ENCODE measurements at places on chromosomes 3 and 15.

DNA sequence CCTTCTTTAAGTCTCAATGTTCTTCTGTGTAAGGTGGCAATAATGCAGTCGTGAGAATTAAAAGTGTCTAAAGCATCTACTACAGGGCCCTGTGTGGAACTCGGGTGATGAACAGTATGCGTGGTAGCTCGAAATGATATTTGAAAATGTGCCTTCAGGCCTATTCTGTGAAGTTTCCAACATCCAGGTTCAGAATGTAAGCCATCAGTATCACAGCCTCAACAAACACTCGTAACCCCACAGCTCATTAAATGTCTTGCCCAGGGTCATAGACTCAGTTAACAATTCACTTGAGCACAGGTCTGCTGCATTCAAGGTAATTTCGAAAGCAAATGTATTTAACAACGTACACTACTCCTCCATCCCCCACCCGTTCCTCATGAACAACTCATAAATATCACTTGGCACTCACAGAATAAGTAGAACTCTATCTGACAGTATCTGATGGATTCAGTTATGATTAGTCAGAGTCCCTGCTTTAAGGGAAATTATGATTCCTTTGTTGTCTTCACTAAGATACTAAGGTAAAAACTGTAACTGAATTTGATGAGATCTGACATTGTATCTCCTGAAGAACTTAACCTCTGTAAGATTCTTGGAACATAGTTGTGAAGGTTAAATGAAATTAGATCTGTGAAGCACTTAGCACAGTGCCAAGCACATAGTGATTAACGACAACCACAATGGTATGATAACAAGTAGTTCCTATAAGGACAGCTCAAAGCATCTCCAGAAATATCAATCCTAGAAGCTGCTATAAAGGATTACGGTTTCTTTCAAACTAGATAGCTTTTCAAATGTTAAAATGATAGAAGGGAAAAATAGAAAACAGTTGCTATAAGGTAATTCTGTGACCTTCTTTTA, 642.3 kb downstream of the TBL1XR1 start:
- DNase-seq = no peak

DNA sequence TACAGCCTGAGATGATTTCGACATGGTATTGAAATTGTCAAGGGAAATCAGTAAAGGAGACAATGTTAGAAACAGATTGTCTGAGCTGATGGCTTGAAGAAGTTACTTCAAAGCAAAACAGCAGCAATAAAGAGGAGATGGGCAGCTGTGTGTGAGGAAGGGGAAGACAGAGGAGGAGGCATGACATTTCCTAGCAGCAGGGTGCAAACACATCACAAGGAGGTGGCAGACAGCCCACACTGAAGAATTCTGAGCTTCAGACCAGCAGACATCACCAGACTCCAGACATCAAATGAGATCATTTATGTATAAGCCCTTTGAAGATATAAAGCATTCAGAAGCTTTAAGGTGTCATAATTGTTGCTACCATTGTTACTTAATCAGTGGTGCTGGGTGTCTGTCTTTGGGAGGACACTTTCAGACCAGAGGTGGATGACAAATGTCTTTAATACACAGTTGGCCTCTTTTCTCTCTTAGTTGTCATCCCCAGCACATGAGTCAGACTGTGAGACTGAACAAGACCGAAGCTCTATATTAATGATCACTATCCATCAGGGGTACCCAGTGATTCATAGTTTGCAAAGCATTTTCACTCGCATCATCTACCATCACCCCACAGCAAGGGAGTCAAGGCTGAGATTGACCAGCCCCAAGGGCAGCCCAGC, 203.9 kb downstream of the MINAR1 start:
- DNase-seq = no peak

DNA sequence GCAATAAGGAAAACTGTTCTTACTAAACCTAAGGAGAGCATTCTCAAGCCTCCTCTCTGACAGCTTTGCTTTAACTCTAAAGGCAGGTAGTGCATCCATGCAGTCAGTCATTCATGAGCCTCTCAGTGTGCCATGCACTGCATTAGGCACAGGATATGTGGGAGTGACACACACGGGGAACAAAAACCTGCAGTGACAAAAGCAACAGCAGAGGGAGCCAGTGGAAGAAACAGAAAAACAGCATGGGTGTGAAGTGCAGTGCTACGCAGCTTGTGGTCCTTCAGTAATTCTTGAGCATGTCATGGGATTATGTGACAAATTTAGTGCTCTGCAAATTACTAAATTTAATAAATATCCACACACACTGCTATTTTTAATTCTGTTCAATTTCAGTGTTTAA, 230.7 kb downstream of the BBX start:
- DNase-seq = no peak

GRCh38 chr3:34258271-34258998, 460.0 kb downstream of the PDCD6IP start:
- no peak for DNase-seq

DNA sequence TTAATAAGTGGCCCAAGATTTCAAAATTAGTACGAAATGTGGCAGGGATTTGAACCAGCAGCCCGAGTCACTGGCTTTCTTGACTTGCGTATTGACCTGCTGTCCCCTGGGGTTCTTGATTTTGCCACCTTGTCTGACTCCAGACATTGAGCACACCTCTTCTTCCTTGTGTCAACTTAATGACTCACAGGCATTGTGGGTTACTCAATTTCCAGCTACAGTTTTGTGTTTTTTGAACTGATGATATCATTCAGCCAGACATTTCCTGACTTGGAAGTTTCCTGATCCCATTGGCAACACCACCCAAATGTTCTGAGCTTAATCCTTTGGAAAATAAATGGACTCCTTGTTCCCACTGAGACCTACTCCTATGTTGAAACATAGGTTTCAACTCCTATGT, 64.2 kb downstream of the MOBP start:
- DNase-seq = no peak

DNA sequence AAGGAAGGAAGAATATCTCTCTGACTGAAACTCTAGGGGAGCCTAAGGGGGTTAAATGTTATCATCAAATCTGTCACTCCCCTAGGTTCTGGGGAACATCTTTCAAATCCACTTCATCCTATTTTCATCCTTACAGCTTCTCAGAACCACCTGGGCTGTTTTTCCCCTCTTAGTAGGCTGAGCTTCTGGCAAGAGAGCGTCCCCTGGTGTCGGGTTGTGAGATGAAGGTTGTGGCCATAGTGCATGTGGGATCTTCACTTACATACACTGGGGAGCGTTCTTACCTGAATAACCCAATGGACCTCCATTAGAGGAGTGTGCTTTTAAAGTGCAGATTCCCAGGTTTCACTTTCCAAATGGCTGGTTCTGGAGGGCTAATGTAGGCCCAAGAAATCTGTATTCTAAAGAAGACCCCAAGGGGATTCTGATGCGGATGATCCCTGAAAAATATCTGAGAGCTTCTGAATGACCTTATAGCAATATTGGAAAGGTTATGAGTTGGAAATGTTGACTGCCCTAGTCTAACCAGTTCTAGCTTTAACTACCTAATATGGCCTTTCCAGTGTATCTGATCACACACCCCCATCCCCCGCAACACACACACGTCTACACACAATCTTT, 663.7 kb downstream of the AGBL1 start:
- DNase-seq = no peak

GRCh38 chr15:58003810-58004209, 61.7 kb downstream of the ALDH1A2 start:
- DNase-seq = no peak

DNA sequence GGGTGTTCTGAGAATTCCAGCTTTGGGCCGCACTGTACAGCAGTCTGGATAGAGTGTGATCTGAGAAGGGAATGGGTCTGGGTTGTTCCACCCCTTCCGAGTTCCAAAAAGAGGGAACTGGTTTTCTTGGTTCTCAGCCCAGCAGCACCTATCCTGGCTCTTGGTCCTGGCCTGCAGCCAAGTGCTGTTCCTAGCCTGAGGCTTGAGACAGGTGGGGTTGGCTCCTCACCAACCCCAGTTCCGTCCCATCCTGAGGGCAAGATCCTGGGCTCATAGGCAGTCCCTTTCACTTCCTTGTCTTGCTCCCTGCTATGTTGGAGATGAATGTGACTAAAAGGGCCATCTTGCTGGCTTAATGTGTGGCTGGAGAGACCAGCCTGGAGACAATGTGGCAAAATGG, 15.2 kb downstream of the IVD start:
- no peak for DNase-seq

GRCh38 chr15:54514601-54515000, 536.4 kb downstream of the UNC13C start:
- DNase-seq = no peak

GRCh38 chr15:69154078-69154477, 6.4 kb upstream of the GLCE start:
- DNase-seq = no peak

DNA sequence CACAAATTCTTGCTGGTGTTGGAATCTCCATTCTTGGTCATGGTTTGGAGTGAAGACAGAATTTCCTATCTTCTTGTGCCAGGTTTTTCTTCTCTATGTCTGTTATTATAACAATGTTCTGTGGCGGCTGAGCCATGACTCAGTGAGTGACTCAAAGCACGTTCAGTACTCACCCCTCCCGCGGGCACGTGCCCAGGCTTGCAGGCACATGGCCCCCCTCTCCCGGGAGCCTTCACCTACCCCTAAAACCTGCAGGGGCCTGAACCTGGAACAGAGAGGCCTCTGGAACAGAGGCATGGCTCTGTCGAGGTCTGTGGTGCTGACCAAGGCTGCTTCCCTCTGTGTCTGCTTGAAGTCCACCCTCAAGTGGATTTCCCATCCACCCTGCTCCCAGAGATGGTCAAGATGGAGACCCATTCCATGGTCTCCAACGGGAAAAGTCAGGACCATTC, 27.6 kb downstream of the PLXNB1 start:
- DNase-seq = no peak

DNA sequence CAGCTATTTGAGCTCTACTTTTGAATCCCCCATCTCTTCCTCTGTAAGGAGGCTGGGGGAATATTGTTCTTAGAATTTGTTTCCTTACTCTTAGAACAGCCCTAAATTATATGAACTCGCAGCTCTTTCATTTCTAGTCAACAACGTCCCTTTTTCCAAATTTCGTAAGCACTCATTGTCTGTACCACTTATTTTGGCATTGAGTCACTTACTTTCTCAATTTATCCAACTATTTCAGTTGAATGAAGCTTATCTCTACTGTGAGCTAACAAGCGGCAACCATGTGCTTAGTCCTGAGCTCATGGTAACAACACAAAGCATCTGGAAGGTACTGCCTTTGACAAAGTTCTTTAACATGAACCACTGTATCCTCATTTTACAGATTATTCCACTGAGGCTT, 191.1 kb downstream of the GREM1 start:
- no peak for DNase-seq

- DNase-seq = no peak
Observed at GRCh38 chr15:59189241-59189640, 17.4 kb upstream of the LDHAL6B start.

DNA sequence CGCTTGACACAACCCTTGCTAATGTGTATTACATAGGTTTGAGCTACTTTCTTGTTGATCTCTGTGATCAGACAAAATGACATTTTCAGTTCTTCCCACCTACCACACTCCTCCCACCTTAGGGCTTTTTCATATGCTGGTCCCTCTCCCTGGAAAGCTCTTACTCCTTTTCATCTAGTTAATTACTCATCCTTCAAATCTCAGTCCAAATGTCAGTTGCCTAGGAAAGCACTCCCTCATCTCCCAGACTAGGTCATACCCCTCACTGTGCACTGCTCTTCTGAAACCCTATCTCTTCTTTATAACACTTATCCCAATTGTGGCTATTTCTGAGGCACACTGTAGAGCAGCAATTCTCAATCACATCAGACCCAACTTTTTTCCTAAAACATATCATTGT, 7.3 kb downstream of the ZNF106 start:
- no peak for DNase-seq

DNA sequence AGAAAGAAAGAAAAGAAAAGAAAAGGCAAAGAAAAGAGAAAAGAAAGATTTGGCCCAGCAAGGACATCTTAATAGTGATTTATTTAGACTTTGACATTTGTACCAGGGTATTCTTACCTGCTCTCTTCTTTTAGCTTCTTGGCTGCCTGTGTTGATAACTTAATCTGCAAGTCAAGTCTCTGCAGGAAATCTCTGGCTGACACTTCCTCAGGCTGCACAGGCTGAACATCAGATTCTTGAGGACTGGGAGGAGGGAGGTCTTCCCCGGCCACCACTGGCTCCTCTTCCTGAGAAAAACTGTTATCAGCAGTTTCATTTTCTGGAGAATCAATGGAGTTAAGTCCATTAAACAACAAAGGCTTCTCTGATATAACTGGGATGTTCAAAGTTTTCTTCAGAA, 12.8 kb downstream of the LYSMD2 start:
- no peak for DNase-seq

GRCh38 chr3:59935025-59935424, 885.2 kb upstream of the CFAP20DC start:
- no peak for DNase-seq

DNA sequence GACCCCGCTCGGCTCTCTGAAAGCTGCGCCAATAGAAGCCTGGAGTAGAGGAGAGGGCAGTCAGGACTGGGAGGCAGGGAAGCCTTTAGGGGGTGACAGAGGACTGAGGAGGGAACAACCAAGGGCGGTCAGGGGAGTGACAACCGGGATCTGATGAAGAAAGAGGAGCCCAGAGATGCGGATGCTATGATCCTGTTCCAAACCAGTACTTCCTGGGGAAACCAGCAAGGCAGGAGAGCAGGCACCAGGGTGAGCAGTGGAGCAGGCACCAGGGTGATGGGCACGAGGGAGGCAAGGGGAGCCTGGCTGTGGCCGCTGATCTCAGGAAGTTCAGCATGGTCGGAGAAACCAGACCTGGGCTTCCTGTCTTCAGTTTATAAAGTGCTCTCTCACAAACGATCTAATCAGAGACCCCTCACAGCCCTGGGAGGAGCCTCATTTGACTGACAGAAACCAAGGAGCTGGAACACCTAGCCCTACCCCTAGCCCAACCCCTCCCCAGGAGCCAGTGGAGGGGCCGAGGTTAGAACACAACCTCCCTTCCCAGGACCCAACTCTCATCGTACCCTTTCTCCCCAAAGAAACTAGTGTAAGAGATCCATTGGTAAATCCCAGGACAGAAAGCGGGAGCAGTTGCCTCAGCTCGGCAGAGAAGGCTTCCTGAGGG, 34.9 kb downstream of the CCDC33 start:
- no peak for DNase-seq

- DNase-seq = no peak
Observed at GRCh38 chr3:178107804-178108203, 428.4 kb upstream of the KCNMB2 start.

DNA sequence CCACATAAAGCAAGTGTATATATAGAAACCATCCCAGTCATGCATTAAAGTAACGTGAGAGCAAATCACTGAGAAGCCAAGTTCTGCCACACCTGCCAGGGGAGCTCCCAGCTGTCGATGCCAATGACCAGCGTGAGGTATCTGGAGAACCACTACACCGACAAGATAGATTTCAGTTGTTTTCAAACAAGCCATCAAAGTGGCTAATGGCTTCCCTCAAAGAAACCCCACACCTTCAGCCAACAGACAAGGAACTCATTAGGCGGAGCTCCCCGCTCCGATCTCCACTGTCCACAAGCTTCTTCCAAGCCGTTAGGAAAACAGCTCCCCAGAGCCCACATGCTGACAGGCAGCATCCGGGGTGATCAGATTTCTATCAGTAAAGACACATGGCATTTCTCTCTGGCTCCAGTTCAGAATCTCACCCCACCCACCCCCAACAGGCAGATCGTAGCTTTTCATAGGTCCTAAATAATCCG, 54.2 kb upstream of the SPATA12 start:
- DNase-seq = no peak

GRCh38 chr3:76147846-76148245, 362.5 kb upstream of the ZNF717 start:
- DNase-seq = no peak

Measured in T-helper 2 cell (primary cell).